ENCODE measurements at places on chromosomes 2 and 18.

DNA sequence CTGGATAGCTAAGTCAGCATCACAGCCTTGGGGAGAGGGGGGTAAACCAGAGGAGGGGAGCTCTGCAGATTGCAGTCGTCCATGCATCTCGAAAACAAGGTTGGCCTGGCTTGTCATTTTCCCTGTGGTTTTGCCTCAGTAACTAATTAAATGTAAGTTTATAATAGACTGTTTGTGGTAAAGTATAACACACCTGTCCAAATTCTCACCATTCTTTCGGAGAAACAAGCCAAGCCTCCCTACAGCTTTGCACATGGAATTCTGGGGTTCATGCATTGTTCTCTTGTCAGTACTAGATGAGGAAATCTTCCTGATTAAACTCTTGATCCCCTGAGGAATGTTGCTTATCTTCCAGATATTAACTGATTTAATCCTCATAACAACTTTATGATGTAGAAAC is 1065.2 kb upstream of the FAM98A start:
- no peak for DNase-seq

- DNase-seq, result no peak
Measured at GRCh38 chr18:72378016-72378415, 166.1 kb downstream of the CBLN2 start.

DNA sequence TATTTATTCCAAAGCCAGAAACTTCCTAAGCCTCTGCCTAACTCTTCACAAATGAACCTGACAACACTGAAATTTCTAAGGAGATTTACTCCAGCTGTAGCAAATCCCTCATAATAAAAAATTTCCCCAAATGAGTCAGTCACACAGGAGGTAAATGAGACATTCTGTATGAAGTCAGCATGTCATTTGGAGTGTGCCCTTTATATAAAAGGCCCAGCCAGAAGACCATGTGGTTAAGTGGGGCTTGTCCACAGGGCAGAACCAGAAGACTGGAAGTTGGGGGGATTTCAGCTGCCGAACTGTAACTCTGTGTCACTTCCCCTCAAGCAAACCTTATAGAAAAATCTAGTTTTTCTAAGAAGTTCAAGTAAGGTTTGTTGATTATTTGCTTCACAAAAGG is 30.2 kb downstream of the NRP2 start:
- no peak for DNase-seq

DNA sequence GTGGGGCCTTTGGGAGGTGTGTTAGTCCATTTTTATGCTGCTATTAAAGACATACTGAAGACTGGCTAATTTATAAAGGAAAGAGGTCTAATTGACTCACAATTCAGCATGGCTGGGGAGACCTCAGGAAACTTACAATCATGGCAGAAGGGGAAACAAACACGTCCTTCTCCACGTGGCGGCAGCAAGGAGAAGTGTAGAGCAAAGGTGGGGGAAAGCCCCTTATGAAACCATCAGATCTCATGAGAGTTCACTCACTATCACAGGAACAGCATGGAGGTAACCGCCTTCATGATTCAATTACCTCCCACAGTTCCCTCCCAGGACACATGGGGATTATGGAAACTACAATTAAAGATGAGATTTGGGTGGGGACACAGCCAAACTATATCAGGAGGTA is 187.1 kb upstream of the OSR1 start:
- DNase-seq, result no peak

- DNase-seq, result no peak
Measured at GRCh38 chr18:74589021-74589420, 8.6 kb upstream of the ZNF407 start.

All from stimulated activated CD8-positive, alpha-beta memory T cell treated with anti-CD3 and anti-CD28 coated beads, Interleukin-15, amount 100 ng/mL, for 24 hours (primary cell).